ENCODE measurements at places on chromosomes 1 and 21.

DNA sequence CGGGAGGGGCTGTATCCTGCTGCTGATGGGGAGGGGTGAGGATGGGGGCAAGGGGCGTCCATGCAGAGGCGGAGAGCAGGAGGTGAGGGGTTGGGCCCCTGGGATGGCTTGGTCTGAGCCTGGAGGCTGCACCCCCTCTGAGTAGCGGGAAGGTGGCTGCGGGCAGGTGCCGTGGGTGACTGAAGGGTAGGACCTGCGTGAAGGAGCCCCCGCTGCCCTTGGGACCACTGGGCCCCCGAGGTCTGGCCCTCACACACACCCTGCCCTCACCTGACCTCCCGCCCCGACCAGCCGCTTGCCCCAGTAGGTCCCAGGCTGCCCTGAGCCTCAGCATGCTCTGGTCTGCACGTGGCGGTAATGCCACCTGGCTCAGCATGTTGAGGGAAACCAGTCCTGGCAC lies 12.8 kb upstream of the SKI start:
- DNase-seq: no peak

DNA sequence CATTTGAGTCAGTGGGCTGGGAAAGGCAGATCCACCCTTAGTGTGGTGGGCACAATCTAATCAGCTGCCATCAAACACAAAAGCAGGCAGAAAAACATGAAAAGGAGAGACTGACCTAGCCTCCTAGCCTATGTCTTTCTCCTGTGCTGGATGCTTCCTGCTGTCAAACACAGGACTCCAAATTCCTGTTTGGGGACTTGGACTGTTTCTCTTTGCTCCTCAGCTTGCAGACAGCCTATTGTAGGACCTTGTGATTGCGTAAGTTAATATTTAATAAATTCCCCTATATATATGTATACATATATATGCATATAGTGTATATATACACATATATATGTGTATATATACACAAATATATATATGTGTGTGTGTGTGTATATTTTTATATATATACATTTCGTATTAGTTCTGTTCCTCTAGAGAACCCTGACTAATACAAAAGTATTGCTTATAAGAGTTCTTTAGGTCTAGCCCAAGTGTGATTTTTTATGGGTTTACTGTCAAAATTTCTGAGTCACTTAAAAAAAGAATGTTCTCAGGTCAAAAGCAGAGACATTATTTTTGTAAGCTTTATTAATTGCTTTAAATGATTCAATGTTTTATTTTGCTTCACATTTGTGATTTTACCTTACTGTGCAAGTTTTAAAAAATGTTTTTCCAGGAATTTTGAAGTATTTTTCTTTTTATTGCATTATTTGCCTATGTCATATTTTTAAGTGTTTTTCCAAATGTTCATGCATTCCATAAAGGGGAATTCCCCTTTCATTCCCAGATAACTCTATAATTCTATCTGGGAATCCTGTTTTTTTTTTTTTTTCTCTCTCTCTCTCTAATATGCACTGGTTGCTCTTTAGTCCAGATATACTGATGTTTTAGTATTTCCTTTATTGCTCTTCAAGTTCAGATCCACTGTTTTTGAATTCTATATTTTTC lies 92.1 kb upstream of the ADAMTS5 start:
- DNase-seq: no peak

GRCh38 chr1:243495442-243496186 lies 239.8 kb downstream of the SDCCAG8 start:
- no peak for DNase-seq

GRCh38 chr1:22282364-22282995 lies 139.6 kb upstream of the WNT4 start:
- no peak for DNase-seq

- DNase-seq: peak; percentile 62
Observed at GRCh38 chr1:235067396-235068157, 61.1 kb downstream of the TOMM20 start.

DNA sequence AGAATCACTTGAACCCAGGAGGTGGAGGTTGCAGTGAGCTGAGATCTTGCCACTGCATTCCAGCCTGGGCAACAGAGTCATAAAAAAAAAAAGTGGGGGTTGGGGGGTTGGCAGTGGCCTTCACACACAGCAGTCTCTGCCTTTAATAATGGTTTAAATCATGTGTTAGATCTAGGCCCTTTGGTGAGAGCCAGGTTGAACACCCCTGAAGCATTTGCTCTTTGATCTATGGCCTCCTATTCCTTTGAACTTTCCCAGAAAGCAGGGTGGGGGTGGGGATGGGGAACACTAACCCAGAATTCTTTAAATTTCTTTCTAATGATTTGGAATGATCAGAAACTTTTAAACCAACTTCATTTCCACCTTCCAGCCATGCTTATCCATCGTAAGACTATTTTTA lies 313.0 kb downstream of the KIF26B start:
- DNase-seq: no peak

DNA sequence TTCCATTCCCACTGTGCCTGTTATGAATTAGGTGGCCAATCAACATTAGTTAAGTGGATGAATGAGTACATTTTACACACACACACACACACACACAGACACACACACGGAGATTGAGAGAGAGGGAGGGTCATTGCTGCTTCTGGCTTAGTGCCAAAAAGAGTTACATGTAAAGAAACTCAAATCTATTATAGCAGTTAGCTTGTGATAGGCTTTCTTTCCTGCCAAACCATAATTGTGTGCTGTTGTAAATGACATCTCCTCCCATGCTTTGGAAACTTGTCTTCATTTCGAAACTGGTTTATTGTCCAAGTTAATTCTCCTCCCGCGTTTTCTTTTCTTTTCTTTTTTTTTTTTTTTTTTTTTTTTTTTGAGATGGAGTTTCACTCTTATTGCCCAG lies 1.4 kb upstream of the MT1HL1 start:
- DNase-seq: no peak

DNA sequence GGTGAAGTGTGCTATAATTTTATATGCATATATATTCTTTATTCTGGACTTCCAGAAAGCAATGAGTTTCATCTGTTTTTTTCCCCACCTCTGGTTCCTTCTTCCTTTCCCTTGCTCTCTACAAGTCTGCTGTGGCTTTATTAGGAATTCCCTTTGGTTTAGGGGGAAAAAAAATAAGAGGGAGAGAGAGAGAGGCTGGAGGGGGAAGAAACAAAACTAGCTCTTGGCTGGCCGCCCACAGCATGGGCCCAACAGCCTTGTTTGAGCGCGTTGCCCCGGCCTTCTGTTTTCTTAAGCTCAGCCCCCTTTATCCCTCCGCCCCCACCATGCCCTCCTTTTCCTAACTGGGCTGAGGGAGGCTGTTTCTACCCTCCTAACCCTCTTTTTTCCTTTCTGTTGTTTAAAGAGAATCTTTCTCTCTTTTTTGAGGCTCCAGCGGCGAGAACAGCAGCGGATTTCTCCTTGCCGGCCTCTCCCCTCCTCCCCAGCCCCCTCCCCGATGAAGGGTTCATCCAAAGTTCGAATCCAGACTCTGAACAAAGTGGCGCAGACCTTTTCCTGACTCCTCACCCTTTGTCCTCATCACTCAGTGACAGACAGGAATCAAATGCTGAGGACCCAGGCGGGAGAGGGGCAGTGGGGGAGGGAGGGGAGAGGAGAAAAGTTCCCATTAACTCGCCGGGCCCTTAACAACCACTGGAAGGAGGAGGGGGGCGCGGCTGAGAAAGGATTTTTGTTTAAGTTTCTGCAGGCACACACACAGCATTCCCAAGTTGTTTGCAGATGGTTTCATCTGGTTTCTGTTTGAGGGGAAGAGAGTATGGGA lies 29.7 kb downstream of the PBX1 start:
- no peak for DNase-seq

GRCh38 chr1:235465066-235465465 lies 39.2 kb downstream of the B3GALNT2 start:
- DNase-seq: no peak

DNA sequence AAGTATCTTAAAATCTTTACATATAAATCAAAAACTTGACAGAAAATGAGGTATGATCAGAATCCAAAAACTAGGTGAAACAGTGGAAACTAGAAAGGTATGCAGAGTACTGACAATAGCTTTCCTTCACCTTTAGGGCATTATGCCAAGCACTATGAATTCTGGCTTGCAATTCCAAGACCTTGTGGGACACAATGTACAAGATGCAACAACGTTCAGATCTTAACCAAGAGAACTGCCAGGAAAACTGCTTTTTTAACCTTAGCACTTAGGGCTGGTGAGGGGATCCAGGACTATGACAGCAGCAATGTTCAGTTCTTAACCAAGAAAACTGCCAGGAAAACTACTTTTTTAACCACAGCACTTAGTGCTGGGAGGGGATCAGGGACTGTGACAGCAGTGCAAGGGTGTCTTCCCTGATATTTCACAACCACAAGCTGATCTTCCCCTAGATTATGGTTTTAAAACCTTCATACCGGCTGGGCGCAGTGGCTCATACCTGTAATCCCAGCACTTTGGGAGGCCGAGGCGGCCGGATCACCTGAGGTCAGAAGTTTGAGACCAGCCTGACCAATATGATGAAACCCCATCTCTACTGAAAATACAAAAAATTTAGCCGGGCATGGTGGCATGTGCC lies 22.3 kb downstream of the FOXJ3 start:
- no peak for DNase-seq
